ENCODE measurements at places on chromosomes 5 and 9.

DNA sequence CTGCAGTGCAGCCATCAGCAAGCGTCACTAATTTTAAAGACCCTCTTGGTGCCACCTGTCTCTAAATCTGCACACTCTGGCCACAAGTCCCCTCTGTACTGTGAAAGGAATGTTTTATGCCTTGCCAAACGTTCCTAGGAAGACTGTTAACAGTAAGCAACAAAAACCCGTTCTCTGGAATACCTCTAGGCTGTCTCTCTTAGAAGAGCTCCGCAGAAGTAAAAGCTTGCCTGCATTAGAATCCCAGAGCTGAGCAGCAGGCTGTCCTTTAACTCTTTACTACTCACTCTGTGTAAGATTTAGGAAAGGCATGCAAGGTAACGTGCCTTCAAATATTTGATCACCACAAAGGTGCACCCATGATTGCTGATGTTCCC, 53.9 kb upstream of the C9orf72 start:
- DNase-seq, result no peak

DNA sequence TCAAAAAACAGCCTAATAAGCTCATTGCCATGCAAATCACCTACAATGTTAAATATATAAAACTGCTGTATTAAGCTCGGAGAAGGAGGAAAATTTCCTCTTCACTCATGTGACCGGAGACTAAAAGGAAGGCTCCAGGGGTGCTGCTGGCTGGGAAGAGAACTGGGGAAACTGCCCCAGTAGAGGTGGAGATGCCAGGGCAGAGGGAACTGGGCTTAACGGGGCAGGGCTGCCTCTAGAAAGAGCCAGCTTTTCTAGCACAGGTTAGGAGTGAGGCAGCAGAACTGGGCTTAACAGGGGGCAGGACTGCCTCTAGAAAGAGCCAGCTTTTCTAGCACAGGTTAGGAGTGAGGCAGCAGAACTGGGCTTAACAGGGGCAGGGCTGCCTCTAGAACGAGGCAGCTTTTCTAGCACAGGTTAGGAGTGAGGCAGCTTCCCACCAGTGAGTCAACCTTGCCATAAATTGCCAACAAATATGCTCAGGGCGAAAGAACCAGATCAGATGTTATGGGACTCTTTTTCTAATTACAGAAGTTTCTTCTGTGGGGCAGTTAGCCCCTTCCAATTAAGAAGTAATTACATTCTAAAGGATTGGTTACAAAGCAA, 115.3 kb downstream of the FANCC start:
- DNase-seq, result no peak

GRCh38 chr9:92637886-92638620, 31.9 kb downstream of the IPPK start:
- DNase-seq, result no peak

DNA sequence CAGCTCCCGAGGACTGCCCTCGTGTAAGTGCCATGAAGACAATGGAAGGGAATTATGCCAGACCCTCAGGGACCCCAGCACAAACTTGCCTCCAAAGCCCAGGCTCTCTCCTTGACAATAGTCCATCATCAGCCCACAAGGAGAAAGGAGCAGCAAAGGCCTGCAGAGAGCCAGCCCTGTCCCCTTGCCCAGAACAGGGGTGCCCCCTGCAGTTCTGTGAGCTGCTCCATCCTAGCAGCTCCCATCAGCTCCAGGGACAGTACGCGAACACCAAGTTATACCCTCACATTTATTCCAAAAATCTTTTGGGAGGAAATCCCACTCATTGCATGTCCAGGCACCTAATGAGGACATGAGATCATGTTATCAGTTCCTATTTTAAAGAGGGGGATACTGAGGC, 11.1 kb downstream of the BARX1 start:
- DNase-seq, result no peak
